ENCODE measurements at places on chromosomes 16 and 17.
A peak's percentile ranks its signal among the peaks of the same experiment; 100 is the strongest.

GRCh38 chr17:38557836-38558727 lies 47.7 kb downstream of the SRCIN1 start:
- peak; percentile 93 for DNase-seq

- no peak for DNase-seq
These were observed 20.2 kb downstream of the SYCE1L start for GRCh38 chr16:77219437-77219836.

GRCh38 chr17:42333053-42333452 lies 44.8 kb downstream of the STAT5A start:
- no peak for DNase-seq

GRCh38 chr17:74387365-74388218 lies 20.3 kb downstream of the GPR142 start:
- no peak for DNase-seq

DNA sequence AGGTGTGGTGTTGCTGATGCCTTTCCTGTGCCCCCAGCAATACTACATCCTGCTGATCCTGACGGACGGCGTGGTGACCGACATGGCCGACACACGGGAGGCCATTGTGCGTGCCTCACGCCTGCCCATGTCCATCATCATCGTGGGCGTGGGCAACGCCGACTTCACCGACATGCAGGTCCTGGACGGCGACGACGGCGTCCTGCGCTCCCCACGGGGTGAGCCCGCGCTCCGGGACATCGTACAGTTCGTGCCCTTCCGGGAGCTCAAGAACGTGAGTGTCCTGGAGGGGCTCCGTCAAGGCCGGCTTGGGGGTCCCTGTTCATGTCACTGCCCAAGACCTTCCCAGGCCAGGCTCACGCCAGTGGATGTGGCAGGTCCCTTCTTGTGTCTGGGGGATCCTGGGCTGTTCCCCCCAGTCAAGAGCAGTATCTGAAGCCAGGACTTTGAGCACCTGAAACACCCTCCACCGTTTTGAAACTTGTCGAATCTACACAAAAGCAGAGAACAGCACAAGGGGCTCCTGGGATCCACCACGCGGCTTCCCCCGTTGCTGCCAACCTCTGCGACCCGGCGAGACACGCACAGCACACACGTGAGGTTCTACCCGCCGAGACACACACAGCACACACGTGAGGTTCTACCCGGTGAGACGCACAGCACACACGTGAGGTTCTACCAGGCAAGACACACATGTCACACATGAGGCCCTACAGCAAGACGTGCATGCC lies 17.9 kb upstream of the DPEP1 start:
- DNase-seq: no peak

DNA sequence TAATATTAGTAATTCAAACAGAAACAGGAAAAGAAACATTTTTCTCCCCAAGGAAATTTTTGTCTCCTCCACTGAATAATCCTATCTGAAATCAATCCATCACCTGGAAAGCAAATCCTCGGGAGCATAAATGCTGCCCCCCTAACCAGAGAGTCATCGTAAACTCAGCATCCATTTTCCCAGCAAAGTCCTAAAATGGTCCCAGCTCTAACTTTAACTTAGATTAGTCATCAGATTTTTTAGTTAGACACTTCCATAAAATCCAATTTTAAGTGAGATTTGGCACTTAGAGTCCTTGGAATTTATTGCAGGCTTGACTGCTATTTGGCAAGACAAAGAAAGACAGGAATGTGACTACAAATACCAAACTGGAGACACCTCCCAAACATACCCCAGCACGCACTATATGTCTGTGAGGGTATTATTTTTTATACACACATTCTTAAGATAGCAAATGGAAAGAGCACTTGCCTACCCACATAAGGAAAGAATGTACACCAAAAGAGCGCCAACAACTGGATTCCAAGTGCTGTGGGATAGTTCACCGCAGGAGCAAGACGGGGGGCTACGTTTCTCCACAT lies 15.4 kb downstream of the SCO1 start:
- no peak for DNase-seq

- no peak for DNase-seq
These were observed 18.8 kb downstream of the HSD11B2 start for GRCh38 chr16:67449739-67450138.

GRCh38 chr17:65430209-65430833 lies 131.1 kb downstream of the AXIN2 start:
- DNase-seq: no peak

- no peak for DNase-seq
These were observed 34.4 kb upstream of the RGS9 start for GRCh38 chr17:65102788-65103187.

DNA sequence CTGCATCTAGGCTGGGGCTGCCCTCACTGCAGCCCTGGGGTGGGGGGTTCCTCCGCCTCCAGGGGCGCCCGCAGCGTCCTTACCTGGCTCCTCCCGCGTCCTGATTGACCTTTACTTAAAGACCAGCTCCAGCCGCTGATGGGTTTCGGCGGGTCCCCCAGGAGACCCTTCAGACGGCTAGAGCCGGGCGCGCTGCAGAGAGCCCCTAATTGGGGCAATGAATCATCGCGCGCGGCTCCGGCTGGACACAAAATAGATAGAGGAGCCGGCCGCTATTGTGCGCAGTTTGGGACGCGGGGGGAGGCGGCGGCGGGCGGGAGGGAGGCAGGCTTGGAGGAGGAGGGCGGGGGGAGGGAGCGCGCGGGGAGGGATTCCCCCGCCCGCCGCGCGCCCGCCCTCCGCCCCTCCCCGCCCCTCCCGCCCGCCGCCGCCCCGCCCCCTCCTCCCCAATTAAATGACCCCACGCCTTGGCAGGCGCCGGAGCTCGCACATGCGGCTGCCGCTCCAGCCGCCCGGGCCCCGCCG lies 56.5 kb upstream of the CIBAR2 start:
- DNase-seq: peak; percentile 47

DNA sequence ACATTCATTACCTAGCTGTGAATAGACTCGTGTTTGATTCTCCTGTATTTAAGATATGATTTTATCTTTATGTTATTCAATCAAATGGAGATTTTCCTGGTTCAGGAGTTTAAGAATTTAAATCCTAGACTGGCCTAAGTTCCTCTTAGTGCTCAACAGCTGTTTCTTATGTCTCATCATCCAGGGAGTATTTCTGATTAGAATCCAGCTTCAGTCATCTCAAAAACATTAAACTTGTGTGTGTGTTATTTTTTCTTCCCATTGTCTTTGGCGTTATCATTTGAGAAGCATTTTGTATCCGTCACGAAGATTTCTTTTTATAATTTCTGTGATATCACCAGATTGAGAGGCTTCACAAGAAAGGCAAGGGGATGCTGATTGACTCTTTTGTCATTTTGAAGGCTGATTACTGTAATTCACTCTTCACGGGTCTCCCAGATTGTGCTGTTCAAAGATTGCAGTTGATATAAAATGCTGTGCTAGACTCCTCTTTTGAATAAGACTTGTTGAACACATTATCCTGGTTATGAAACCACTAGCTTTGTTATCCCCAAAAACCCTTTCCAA lies 204.8 kb downstream of the CDH8 start:
- DNase-seq: no peak

DNA sequence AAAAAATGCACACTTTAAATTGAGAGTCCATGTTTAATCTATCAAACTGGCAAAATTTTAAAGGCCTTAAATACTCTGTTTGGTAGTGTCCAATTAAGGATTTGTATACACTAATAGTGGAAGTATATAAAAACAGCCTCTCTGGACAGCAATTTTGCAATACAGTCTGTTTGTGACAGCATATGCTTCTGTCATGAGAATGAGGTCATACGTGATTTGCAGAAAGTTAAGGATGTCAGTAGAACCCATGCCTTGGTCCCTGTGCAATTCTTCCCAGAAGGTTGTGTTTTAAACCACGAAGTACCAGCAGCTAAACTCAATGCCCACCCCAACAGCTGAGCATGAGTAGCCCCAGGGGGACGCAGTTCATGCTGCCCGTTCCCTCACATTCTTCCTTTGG lies 78.4 kb downstream of the AIPL1 start:
- no peak for DNase-seq

DNA sequence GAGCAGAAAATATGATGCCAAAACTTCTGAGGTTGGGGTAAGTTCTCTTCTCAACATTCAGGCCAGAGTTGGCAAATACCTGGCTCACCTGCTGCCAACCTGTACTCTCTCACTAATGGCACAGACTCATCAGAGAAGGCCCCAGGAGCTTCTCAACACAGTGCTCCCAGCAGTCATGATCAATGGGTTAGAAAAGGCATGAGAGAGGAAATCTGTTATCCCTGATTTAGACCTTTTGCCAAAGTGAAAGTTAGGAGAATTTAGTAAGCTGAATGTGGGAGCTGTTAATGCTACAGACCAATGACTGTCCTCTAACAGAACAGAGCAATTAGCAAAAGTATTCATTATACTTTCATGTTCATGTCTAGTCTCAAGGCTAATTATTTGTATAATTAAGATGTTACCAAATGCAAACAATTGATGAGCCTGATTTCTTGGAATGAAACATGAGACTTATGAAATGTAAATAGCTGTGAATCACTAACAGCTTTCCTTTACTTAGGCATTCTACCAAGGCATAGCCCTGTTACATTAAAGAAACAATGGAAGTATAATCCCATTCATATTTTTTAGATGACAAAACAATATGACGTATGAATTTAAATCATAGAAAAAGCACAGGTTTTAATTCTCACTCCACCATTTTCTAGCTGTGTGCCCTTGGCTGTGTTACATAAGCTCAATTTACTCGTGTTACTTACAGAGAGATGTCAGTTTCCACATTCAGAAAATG lies 68.7 kb upstream of the MARCHF10 start:
- DNase-seq: no peak

DNA sequence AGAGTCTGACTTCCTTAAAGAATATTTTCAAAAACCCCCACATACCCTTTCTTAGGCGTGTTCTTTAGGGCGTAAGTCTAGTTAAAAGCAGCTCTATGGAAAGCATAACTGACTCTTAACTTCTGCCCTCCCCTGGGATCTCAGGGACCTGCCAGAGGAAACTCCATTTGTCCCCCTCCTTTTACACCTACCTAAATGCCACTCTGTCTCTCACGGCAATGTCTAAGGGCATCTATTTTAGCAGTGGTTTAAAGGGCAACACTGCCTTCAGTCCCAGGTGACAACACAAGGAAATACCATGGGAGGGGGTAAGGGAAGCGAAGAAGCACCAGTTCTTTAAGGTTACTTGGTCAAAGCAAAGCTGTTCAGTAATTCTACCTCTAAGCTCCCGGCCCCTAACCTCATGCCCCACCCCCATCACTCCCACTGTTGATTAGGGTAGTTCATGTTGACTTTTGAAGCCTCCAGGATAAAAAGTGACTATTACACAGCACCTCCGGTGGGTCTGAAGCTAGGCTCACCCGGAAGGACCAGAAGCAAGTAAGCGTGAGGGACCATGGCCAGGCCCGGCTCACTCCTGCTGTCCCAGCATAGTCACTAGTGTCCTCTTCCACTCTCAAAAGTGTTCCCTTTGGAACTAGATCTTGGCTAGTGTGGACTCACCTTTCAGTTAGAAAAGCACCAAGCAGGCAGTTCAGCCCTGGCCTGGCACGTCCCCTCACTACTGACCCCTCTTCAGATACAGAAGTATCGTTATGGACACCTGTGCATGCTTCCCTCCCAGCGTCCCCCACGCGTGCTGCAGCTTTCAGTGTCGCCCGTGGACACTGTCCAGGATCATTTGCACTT lies 47.1 kb downstream of the CYTH1 start:
- no peak for DNase-seq

DNA sequence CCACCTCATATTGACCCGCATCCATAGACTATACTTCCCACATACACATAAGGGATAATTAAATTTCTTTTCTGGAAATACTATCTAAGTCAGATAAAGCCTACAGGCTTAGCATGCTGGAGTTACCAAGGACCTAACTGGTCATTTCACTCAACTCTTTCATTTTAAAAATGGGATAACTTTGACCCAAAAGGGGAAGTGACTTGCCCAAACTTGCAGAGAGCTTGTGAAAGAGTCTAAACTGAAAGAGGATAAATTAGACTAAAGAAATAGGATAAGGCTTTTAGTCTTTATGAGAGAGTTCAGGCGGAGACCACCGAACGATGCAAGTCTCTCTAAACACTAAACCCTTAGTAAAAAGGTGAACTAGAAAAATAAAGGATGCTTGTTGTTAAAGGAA lies 3.9 kb upstream of the KRT33A start:
- no peak for DNase-seq

DNA sequence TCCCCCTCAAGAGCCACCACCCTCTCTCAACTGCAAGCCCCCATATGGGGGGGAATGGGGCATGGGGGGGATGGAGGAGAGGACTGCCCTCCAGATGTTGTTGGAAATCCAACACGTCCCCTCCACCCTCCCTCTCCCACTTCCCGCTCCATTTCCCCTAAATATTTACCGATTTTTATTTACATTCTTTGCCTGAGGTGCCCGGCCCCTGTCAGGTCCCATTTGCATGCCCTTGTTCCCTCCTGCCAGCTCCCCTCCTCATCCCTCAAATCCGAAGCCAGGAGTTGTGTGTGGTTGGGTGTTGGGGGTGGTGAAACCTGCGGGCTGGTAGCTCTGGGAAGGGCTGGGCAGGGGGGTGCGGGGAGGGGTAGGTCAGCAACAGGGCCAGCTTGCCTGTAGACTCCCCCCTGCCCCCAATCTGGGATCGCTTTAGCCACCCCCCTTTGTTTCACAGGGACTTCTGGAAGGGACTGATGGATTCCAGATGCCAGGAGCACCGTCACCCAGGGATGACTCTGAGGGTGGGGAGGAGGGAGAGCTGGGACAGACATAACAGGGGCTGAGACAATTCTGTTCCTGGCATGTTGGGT lies 39.7 kb upstream of the NGFR start:
- DNase-seq: no peak

GRCh38 chr16:14957576-14958322 lies 17.1 kb upstream of the PDXDC1 start:
- DNase-seq: no peak

DNA sequence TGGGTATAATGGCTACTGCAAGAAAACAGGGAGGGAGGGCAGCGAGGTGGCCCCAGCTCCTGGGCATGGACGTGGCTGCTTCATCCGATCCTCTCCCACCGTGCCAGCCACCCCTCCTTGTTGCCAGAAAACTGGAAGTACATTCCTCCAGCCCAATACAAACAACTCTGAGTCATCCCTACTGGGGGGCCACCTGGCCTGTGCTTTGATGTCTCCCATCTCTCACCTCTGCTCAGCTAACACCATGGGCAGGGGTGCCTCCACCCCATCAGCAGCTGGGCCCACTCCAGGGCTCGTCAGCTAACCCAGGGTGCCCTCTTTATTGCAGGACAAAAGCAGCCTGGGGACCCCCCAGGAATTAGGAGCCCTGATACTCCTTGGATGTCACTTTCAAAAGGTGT lies 2.0 kb downstream of the RHBDF2 start:
- no peak for DNase-seq

DNA sequence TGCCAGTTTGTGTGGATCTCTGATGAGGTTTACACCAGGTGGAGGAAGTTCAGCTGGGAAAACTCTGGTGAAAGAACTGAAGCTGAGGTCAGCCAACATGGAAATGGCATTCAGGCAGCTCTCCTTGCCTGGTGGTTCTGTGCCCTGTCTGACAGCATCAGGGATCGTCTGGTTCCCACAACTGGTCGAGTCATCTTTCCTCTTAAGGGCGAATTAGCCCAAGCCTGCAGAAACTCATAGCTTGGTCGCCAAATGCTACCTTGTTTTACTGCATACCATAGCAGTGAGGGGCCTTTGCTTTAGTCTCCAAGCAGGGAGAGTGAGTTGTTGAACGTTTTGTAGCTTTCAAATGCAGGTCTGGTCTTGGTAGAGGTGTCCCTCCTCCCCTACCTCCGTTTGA lies 7.2 kb downstream of the PLCG2 start:
- DNase-seq: no peak

GRCh38 chr16:69241926-69242325 lies 55.0 kb downstream of the SNTB2 start:
- DNase-seq: no peak

All from left colon (tissue), 2 donors.